Testis (tissue), 5 donors: ENCODE measurements at places on chromosomes 16 and 17.

GRCh38 chr16:70601576-70602575, 44.5 kb upstream of the IL34 start:
- no peak for DNase-seq

GRCh38 chr16:3654249-3654991, at the start of gene DNASE1:
TSS of gene DNASE1 (plus strand) at chr16:3654691. CDS start at chr16:3655374, 683 bp downstream.
- DNase-seq, result peak; percentile 74

- no peak for DNase-seq
Observed at GRCh38 chr16:87025676-87026075, 291.5 kb downstream of the C16orf95 start.

GRCh38 chr17:77429969-77430752, 289.4 kb downstream of the SEC14L1 start:
- DNase-seq, result peak; percentile 90

DNA sequence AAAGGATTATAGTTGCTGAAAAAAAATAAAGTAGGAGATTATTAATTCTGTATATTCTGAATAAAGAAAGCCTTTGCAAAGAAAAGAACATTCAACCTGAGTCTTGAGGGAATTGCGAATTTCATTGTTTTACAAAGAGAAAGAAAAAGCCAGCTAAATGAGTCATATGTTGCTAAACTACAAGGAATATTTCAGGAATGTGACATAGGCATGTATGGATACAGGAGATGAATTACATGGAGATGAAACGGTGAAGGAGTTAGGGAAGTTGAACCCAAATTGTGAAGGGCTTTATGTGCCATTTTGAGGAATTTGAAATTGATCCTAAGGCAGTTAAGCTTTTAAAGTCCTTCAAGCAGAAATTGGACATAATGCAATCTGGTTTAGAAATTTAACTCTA, 177.3 kb upstream of the RBL2 start:
- no peak for DNase-seq

DNA sequence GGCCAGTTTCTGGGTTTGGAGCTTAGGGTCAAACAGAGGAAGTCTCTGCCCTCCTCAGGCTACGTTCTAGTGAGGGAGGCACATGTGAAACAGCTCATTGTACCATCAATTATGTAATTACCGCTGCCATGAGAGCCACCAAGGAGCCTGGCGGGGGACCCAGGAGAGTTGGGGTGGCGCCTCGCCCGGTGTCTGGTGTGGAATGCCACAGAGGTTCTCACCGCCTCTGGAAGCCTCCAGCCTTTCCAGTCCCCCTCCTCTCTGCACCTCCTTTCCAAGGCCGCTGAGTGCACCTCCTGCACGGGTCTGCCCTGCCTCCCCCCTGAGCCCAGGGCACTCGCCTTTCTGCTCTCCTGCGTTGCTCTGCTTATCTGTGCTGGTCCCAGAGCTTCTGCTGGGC, 51.4 kb downstream of the SREBF1 start:
- DNase-seq, result no peak

GRCh38 chr17:7323731-7324437, 5.3 kb downstream of the NEURL4 start:
- peak; percentile 67 for DNase-seq

DNA sequence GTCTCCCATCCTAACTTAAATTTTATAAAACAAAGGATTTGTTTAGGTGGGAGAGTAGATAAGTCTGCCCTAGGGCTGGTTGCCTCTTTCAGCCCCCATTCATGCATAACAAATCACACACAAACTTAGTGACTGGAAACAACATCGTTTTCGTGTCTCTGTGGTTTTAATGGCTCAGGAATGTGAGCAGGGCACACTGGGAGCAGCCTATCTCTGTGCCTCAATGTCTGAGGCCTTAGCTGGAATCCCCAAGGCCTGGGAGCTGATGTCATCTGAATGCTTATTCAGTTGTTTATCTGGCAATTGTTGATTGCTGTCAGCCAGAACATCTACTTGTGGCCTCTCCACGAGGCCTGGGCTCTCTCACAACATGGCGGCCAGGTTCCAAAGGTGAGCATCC, 101.9 kb upstream of the HSBP1 start:
- no peak for DNase-seq

DNA sequence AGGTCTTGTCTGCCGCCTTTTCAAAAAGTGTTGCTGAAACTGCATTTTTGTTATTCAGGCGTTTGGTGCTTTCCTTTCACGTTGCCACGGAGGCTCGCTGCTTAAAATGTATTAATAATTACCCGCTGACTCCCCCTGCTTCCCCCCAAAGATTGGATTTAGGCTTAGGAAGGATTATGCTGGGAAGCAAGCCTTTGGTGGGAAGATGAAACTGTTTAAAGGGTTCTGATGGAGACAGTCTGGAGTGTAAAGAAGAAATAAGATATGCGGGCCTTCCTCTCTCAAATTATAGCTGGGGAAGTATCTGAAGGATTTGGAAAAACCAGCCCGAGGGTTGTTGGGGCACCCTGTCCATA, 1.1 kb downstream of the KSR1 start:
- no peak for DNase-seq

DNA sequence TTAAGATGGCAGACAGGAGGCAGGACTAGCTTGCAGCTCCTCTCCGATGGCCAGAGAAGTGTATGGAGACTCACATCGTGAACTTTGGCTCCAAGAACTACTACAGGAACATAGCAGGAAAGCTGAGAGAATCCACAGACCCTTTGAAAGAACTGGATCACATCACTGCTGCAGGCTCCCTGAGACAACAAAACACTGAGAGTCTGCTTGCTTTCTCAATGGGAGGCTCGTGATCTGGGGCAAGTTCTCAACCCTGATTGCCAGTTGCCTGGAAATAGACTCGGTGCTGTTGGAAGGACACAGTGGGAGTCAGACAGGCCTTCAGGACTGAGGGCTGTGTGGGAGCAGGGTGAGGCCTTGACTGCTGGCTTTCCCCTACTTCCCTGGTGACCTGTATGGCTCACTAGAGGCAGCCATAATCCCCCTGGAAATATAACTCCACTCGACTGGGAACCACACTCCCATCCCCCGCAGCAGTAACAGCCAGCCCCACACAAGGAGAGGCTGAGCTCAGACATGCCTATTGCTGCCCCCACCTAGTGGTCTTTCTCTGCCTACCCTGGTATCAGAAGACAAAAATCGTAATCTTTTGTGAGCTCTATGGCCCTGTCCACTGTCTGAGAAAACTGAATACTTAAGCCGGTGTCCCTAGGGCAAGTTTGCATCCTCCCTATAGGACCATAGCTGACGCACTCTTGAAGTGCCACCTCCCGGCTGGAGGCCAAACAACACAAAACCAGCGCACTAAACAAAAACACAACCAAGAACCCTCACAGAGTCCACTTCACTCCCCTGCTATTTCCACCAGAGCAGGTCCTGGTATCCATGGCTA, 238.4 kb downstream of the CEP112 start:
- no peak for DNase-seq

GRCh38 chr17:7843536-7844291, 9.7 kb downstream of the KDM6B start:
- DNase-seq, result peak; percentile 87

GRCh38 chr16:3938843-3939624, 58.5 kb upstream of the CREBBP start:
- DNase-seq, result peak; percentile 70

DNA sequence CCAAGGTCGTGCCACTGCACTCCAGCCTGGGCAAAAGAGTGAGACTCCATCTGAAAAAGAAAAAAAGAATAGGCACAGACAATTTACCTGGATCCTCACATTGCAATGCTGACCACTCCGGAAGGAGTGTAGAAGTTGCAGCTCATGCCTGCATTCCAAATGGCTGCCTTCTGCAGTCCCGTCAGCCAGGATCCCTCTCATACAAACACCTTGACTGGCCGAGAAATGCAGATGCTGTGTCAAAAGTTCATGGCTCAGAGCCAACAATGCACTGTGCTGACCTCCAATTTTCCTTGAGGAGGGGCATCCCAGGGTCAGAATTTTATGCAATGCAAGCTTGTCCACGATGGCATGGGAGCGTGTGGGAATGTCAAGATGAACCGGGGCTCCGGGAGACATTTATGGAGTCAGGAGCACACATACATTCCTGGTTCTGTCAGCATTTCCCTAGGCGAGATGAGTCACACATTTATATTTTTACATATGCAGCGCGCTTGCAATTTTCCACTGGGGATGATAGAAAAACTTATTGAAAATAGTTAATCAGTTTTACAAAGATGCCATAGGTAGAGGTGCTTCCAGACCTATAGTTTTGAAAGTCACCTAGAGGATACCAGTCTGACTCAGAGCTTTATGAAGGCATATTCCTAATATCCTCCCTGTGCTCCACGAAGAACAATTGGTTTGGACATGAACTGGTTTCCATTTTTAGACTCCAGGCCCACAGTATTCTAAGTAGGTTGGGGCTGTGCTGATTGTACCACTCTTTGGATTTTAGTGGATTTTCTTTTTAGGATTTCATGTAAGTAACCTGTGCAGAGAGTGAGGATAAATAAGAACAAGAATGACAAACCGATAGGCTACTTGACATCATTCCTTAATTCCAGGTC, 614.6 kb downstream of the MAF start:
- no peak for DNase-seq

DNA sequence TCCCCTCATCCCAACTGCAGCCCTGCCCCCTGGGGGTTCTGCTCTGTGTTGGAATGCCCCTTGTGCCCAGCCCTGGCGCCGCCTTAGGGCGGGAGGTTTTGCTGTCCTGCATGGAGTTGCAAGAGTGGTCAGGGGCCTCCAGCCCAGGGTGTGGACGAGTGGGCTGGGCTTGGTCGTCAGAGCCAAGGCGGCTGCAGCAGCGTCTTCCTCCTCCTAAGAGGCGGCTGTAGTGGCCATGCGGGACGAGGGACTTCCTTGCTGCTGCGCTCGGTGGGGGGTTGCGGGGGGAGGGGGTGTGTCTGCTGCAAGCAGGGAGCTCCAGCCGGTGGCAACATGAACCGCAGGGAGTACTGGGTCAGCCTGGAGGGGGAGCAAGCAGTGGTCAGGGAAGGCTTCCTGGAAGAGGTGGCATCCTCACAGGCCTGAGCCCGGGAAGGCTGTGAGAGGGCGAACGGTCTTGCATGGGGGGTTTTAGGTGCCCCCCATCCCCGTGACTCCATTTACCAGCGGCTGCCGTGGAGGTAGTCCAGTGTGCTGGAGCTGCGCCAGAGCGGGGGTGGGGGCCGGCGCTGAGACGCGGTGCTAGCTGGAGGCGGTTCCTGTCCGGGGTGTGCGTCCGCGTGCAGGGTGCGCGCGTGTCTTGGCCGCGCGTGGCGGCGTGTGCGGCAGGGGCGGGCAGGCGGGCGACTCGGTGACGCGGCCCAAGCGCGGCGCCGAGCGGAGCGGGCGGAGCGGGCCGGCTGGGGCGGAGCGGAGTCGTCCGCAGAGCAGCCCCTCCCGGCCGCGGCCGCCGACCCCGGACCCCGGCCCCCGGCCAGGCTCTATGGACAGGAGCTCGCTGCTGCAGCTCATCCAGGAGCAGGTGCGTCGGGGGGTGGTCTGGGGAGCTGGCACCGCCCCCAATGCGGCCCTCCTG, at the start of gene RHBDL1:
Gene RHBDL1 (plus strand): TSS at position 704 of the 916 bp plus-strand sequence. CDS start 120 bp downstream, at position 824.
- no peak for DNase-seq

GRCh38 chr17:59558953-59559352, 6.5 kb upstream of the DHX40 start:
- DNase-seq, result no peak

DNA sequence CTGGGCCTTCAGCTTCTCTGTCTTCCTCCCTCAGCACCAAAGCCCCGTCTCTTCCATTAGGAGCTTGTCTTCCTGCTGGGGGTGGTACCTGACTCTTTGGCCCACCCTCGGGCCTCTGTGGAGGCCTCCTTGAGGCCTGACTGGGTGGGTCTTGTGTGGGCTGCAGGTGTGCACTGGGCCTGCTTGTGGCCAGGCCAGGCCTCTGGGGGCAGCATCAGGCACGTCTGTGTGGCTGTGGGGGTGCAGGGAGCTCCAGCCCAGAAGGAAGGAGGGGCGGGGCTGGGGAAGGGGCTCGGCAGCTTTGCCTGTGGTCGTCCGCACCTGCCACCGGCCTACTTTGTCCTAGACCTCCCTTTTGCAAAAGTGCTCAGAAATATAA, 7.0 kb downstream of the PIGQ start:
- DNase-seq, result no peak

DNA sequence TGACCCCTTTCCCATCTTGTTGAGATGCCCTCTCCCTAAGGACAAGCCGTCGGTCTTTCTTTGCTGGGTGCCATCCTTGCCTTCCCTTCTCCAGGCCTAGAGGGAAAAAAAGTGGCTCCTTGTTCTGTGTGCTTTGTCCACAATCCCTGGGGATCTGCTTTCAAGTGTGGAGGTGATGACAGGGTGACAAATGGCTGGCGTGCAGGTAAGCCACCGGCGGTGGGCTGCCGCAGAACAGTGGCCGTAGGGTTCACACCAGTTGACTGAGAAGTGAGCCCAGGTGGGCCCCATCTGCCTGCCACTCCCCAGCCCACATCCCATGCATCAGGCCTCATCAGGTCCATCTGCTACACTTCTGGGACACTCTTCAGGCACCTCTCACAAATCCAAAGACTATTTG, 11.4 kb upstream of the CALB2 start:
- no peak for DNase-seq

- no peak for DNase-seq
Observed at GRCh38 chr17:80619535-80620235, 75.0 kb downstream of the RPTOR start.

DNA sequence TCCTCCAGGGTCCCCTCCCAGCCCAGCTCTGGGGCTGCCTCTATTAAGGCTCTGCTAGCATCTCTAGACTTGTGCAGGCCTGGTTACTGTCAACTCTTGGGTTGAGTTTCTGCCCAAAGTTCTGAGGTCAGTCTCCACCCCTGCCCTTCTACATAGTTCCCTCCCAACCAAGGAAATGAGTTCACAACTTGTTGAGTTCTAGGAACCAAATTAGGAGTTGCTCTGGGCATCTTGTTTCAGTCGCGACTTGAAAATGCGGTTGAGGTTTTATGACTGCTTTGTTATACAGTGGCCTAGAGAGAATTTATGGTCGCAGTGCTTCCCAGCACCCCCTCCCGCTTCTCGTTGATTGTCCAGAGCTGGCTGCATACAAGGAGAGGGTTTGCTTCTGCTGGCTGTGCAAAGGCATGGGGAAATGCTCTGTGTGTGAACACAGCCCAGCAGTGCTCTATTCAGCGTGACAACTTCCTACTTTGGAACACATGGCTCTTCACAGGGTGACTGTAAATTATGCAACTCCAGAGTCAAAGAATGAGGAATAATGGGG, 20.2 kb downstream of the GNAO1 start:
- DNase-seq, result no peak

GRCh38 chr17:82019690-82020571, 2.7 kb downstream of the CENPX start:
- peak; percentile 58 for DNase-seq

DNA sequence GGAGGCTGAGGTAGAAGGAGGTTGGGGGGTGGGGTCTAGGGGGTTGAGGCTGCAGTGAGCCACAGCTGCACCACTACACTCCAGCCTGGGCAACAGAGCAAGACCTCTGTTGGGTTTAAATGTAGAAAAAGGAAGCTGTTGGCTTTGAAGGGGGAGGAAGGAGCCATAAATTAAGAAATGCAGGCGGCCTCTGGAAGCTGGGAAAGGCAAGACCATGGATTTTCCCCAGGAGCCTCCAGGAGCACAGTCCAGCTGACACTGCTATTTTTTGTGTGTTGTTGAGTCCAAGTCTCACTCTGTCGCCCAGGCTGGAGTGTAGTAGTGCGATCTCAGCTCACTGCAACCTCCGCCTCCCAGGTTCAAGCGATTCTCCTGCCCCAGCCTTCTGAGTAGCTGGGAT, 15.9 kb downstream of the LITAF start:
- DNase-seq, result no peak
